Smooth muscle cell of bladder (primary cell): ENCODE measurements at places on chromosomes 13 and 19. TPM values are rescaled to one million over a fixed set of nuclear protein-coding genes. Genes with fewer than 3 reads are reported as not detected.

The RGS9BP gene
- total RNA-seq = 0.14 and 0.28 TPM in 2 replicates

The ADPRHL1 gene
- total RNA-seq = 1.3 and 1.6 TPM in 2 replicates

The IFNL1 gene
- not detected in 2 replicates for total RNA-seq

The ELAVL1 gene
- total RNA-seq = 13.1 and 32.0 TPM in 2 replicates

The ADGRL1 gene
- 2.0 and 4.3 TPM in 2 replicates for total RNA-seq

The ZNF414 gene
- total RNA-seq = 2.8 and 4.4 TPM in 2 replicates

The PROZ gene
- not detected in 2 replicates for total RNA-seq
